ENCODE measurements at places on chromosomes 13 and 19.

- no peak for DNase-seq
Observed at GRCh38 chr19:30173593-30174356, 198.4 kb upstream of the ZNF536 start.

DNA sequence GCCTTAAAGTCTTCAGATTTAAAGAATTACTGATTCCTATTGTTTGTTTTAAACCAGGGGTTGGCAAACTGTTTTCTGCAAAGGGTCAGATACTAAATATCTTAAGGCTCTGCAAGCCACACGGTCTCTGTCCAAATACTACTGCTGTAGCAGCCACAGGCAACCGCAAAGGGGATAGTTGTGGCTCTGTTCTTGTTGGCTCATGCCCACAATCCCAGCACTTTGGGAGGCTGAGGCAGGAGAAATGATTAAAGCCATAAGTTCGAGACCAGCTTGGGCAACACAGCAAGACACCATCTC lies 22.4 kb downstream of the RANBP3 start:
- DNase-seq, result no peak

- no peak for DNase-seq
Observed at GRCh38 chr13:31330236-31330635, 130.5 kb downstream of the B3GLCT start.

GRCh38 chr19:35498984-35499527 lies 8.8 kb upstream of the KRTDAP start:
- no peak for DNase-seq

GRCh38 chr13:51526202-51526601 lies 58.1 kb upstream of the WDFY2 start:
- no peak for DNase-seq

DNA sequence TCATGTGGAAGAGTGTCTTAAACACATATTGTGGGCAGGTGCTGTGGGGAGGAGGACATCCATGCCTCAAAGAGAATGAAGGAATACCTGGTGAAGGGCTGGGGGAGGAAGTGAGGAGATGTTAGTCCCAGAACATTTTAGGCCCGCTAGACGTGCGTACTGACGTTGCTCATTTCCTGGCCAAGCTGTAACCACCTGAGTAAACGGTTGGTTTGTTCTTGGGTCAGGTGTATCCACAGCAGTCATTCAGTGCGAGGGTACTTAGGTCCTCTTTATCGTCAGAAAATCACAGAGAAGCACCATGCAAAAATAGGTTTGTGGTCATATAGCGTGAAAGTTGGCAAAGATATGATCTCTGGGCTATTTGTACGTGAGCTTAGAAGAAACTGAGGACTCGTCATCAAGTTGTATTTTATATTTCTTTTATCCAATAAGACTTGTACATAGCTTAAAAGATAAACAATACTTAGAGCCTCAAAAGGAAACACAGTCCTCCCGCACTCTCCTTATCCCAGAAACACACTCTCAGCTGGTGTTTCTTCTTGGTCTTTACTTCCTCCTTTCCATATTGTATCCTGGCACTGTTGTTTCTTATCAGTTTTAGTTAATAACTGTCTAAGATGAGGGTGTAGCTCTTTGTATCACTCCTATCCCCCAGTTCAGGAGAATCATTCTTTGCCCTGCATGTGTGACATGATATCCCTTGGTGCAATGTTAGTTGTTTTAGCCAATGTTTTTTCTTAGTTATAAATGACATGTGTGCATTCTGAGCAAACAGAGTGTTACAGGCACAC lies 52.0 kb downstream of the ARHGEF7 start:
- DNase-seq, result no peak

DNA sequence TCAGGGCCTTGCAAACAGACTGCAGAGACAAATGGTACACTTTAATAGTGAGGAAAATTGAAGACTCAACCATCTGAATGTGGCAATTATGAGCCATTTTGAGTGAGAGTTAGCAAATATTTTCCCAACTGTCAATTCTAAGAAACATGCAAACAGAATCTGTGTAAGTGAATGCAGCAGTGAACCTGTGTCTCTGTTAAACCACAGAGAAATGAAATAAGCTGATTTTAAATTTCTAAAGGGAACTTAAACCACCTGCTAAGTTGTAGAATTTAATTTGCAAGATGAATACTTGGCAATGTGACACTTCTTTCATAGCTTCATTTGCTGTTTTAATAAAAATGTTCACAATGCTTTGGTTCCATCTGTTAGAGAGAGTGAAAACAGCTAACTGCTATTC lies 42.0 kb upstream of the TDRD3 start:
- no peak for DNase-seq

DNA sequence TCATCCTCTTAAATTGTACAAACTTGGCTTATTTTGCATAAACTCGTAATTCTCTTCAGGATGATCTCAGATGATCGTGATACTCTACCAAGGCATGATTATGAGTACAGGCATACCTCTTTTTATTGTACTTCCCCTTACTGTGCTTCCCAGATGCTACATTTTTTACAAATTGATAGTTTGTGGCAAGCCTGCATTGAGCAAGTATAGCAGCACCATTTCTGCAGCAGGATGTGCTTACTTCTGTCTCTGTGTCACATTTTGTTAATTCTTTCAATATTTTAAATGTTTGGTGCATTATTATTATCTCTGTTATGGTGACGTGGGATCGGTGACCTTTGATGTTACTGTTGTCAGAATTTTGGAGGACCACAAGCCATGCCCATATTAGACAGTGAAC lies 752.3 kb downstream of the PCDH9 start:
- DNase-seq, result no peak

- no peak for DNase-seq
Observed at GRCh38 chr13:97108530-97108900, 113.6 kb upstream of the MBNL2 start.

DNA sequence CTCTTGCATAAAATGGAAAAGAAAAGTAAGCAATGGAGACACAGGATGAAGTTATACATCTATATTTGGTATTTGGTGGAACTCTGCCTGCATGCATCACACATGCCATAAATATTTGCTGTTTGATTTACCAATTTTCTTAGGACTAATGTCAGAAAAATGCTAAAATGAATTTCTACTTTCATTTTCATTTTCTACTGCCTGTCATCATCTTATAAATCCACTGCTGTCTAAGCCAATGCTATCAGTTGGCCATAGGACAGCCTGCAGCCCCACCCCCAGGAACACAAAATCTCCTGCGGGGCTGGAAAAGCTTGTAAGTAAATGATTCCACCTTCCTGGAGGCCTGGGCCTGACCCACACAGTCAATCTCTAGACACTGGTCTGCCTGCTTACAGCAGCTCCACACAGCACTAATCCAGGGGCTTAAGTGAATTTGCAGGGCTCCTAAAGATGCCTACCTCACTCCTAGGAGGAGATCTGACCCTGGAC lies 122.0 kb downstream of the ENOX1 start:
- no peak for DNase-seq

DNA sequence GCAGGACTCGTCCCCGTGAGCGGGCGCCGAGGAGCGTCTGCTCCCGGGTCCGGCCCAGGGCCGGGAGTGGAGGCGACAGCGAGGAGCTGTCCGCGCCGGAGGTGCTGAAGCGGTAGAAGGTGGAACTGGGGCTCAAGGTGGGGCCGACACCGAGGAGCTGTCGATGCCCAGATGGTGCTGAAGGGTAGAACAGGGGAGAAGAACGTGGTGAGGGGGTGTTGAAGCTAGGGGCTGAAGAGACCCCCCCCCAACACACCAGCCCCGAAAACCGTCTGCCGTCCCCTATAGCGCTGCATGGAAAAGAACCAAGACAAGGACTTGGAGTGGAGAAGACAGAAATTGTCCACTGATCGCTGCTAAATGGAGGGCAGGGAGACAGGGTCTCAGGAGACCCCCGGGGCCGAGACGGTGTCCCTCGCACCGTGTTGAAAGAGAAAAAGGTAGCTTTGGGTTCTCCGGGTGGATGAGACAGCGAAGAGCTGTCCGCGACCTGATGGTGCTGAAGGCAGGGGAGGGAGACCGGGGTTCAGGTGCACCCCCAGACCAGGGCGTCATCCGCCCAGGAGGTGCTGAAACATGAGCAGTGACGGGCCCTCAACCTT lies 7.1 kb upstream of the PDE4C start:
- DNase-seq, result peak; percentile 88

- DNase-seq, result no peak
Observed at GRCh38 chr13:60679928-60680694, 283.1 kb downstream of the TDRD3 start.

DNA sequence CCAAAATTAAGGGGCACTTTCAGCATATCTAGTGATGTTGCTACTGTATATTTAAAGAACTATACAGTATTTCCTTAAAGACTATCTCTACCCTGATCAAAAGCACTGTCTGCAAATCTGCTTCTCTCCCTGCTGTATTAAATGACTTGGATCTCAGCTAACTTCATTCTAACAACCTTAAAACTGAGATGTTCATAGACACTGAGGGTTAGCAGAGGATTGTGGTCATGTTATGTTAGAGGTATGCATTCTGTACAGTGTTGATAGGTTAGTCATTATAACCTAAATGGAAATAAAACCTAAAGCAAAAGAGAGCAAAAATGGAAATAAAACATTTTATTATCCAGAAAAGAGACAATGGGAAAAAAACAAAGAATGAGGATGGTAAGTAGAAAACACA lies 9.9 kb downstream of the GPR183 start:
- no peak for DNase-seq

DNA sequence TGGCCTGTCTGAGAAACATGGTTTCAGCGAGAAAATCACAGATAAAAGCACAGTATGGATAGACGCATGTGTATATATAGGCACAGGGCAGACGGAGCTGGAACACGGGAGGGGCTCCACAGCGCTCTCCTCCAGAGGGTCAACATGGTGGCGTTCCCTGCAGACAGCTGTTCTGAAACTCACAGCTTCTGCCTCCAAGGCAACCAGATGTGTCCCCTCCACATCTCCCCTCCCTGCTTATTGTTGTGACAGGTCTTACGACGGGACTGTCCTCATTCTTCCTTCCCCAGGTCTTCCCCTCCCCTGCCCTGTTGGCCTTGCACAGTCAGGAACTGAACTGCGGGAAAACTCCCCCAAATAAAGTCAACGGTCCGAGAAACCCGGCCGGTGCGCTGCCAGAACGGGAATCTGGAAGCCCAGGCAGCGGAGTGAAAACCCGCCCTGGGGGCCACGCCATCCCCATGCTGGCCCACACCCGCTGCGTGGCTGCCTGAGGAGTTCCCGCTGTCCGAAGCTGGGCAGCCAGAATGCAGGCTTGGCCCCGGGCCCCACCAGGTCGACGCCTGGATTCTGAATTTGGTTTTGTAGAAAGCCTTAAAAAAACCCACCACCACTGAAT lies 2.6 kb upstream of the TIMM13 start:
- DNase-seq, result peak; percentile 78

DNA sequence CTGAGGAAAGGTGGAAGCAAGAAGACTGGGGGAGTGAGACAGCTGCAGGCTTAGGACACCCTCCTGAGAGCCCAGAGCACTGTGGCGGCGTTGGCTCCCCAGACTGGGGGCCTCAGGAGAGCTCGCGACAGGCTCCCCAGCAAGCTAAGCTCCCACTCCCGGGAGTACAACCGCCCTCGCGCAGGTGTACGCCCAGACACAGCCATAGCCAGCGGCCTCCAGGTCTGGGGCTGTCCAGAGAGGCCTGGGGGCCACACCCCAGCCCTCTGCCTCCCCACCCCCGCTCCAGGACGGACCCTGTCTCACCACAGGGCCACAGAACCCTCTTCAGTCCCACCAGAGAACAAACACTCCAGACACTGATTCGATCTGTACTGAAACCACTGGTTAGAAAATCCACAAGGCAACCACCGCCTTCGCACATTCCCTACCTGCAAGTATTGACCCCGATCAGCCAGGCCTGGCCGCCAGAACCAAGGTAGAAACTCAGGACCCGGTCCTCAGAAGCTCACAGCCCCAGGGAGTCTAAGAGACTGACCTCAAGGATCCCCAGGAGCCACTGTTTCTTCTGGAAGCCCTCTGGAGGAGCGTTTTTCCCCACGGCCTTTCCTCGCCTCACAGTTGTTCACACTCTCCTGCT lies 16.3 kb downstream of the ZIC5 start:
- peak; percentile 64 for DNase-seq

DNA sequence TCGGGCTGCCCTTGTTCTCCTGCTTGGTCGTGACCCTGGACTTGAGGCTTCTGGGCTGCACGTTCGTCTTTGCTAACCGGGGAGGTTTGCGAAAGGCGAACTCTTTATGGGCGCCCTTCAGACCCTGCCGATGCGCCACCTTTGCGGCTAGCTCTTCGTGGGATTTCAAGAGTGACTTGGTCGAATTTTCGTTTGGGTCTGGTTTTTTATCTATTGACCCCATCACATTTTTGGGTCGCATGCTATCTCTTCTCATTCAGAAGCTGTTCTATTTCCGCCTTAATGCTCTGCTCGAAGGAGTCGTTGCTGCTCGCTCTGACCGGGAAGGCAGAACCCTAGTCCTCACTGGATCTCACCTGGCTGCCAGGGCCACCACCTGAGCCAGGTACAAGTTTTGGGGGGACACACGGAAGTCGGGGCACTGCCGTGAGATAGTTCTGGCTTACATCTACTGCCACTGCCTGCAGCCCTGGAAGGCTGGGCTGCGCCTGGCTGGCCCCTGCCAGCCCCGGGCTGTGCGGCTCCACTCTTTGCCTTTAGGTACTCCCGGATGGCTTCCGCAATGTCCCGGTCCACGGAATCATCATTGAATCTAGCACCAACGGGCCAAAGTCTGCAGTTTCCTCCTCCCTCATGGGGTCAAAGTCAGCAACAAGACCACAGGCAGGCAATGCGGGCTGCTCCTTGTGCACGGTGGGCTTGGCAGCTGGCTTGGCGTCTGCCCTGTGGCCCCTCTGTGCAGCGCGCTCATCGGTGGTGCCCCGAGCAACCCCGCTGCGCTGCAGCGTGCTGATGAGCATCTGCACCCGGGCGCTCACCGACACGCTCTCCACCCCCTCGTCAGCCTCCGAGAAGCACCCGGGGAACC lies 16.2 kb downstream of the RB1 start:
- DNase-seq, result no peak

GRCh38 chr19:38815059-38816001 lies 2.6 kb upstream of the LGALS4 start:
- DNase-seq, result no peak

- DNase-seq, result peak; percentile 99
Observed at GRCh38 chr19:36054733-36055686, at the start of gene WDR62. Gene WDR62 (plus strand): TSS chr19:36054897. CDS start chr19:36054972, 75 bp downstream.

DNA sequence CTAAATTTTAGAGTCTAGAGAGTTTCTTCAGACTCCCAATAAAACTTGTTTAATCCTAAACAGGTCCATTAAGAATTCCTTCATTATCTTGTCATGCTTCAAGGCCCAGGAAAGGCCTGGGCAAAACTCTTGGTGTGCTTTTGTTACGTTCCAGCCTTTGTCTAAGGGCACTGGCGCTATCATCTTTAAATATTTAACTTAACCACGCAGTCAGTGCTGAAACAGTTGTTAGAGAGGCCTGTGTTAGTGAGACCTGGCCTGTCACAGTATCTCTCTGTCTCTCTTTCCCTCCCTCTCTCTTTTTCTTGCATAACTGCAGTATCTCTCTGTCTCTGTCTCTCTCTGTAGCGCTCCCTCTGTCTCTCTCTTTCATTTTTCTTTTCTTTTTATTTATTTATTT lies 8.2 kb upstream of the OR1M1 start:
- DNase-seq, result no peak

All from upper lobe of left lung (tissue), 6 donors.